ENCODE measurements at places on chromosomes 4 and X. TPM values are rescaled to one million over a fixed set of nuclear protein-coding genes. Genes with fewer than 3 reads are reported as not detected.
A peak's percentile ranks its signal among the peaks of the same experiment; 100 is the strongest.

The DCX gene
- not detected for total RNA-seq

The CT45A2 gene
- total RNA-seq = not detected

The FGFBP1 gene
- not detected for total RNA-seq

The UGT8 gene
- total RNA-seq = 0.11 TPM

The USP27X gene
- 3.2 TPM for total RNA-seq

The FGF2 gene
- not detected for total RNA-seq

The GAGE2A gene
- not detected for total RNA-seq

The PCDH11X gene
- not detected for total RNA-seq

DNA sequence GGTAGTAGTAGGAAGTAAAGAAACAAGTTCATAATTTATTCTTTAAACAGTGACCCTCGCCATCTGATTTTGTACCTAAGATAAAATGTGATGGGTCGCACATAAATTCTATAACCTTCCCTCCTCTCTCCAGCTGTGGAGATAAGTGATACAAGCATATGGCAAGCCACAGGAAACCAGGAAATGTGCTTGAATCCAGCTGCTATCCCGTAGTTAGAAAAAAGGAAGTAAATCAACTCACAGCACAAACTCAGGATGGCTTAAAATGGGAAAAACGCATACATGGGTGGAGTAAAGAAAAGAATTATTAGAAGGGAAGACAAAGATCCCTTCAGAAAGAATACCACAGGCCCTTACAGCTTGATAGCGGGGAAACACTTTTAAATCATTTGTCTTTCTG, 78.2 kb downstream of the ZNF827 start:
- H3K4me1 ChIP-seq = no peaks in the 10 kb centered on the region
- no peak overlapping the region for H3K4me3 ChIP-seq
- no peaks in the 10 kb centered on the region for H3K27me3 ChIP-seq

DNA sequence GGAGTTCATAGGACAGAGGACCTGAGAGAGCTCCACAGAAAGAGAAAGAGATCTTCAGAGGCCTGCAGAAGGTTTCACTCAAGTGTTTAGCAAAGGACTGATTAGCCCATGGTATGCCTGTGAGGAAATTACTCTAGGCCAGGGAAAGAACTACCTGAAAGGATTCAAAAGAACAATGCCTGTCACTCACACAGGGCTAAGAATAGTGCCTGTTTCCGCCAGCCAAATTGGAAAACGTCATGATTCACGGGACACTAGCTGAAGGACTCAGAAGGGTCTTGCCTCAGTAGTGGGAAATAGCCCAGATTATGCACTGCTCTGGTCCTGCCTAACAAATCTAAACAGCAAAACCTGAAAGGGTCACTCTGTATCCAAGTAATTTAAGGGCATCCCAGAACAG, 21.1 kb downstream of the SYTL4 start:
- no peak overlapping the region for H3K27ac ChIP-seq
- H3K4me1 ChIP-seq = no peaks in the 10 kb centered on the region
- H3K27me3 ChIP-seq = peaks cover 6% of the 10 kb centered on the region
- DNase-seq = no peak

DNA sequence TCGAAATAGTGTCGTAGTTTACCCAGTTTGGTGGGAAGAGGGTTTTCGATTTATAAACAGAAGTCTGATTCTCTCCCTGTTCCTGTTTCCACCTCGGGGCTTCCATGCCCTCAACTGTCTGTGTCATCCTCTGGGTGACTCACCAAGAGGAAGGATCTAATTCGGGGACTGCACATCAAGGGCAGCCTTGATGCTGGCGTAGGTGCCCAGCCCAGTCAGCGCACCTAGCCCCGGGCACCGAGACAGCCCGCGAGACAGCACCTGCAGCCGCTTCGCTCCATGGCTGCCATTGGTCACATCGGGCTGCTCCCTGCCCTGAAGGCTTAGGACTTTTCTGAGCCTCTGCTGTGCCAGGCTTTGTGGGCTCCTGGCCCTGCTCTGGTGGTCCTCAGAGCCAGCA, 7.7 kb downstream of the ABCD1 start:
- peaks cover 12% of the 10 kb centered on the region for H3K36me3 ChIP-seq
- H3K4me3 ChIP-seq = no peak overlapping the region
- H3K27me3 ChIP-seq = no peaks in the 10 kb centered on the region
- peak; percentile 54 for DNase-seq
- H3K4me1 ChIP-seq = peaks cover 19% of the 10 kb centered on the region
- H3K27ac ChIP-seq = no peak overlapping the region

DNA sequence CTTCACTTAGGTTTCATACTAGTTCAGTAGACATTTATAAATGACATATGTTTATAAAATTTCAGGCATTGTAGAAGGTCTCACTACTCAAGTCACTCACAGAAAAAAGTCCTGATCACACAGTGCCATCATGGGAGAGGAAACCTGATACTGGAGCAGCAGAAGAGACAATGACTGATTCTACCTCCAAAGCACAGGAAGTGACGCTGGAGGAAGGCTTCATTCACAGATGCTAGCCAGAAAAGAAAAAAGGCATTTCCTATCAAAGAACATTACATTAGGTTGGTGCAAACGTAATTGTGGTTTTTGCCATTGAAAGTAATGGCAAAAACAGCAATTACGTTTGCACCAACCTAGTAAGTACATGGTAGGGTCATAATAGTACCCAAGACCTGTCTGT, 79.5 kb downstream of the RASGEF1B start:
- H3K4me3 ChIP-seq = no peak overlapping the region

DNA sequence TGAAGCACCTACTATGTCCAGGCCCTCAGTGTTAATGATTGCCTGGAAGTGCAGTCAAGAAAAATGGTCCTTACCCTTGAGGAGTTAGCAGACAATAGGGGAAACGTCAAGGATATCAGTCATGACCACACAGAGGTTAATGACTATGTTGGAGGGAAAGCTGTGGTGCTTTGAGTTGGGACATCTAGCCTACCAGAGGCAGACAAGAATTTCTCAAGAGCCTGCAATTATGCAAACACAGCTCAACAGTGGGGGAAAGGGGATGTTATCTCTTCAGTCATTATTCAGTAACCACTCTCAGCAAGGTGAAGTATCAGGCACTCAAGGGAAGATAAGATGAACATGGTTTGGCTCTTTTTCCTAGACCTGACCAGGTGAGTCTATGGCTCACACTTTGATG, 7.0 kb upstream of the FGFBP1 start:
- DNase-seq = no peak
- H3K27ac ChIP-seq = no peak overlapping the region
- H3K36me3 ChIP-seq = no peaks in the 10 kb centered on the region
- no peaks in the 10 kb centered on the region for H3K4me1 ChIP-seq

DNA sequence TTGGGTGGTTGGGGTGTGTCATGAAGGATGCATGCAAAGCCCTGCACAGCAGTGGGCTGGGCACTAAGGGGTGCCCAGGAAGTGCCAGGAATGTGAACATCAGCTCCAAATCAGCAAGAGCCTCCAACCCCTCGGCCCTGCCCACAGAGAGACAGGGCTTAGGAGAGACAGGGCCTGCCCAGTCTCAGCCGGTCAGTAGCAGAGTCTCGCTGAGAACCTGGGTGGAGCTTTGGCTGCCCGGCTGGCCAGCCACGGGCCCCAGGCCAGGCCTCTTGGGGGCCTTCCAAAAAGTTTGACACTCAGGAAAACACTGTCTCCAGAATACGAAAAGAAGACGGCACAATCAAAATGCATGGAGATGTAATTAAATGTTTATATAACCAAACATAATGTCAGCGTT, 4.3 kb upstream of the MXD4 start:
- peaks cover 2% of the 10 kb centered on the region for H3K36me3 ChIP-seq
- H3K4me1 ChIP-seq = peaks cover 14% of the 10 kb centered on the region
- no peak overlapping the region for H3K27ac ChIP-seq
- H3K4me3 ChIP-seq = no peak overlapping the region
- no peaks in the 10 kb centered on the region for H3K27me3 ChIP-seq

DNA sequence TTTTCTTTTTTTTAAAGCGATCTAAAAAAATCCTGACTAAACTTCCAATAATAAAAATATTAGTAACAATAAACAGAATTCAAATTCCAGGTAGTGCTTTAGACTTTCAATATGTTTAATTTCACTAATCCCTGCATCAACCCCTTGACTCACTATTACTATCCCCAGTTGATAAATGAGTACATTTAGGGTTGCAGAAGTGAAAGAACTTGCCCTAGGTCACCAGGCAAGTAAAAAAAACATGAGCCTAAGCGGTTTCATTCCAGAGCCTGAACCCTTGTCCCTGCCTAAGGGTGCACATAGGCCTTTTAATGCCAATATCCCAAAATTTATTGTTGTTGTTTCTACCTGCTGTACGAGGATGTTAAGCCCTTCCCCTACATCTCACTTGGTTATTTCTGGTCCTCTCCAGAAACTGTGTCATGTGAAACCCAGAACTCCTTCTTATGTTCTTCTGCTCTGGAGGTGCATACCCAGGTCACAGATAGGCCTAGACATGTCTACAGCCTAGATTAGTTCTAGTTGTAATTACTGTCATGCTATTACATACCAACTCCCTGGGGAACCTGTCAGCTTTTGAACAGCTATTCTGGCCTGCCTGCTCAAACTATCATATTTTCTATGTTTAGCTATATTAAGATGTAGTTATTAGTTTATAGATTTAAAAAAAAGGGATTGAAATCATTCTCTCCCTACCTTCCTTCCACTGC, 244.5 kb upstream of the PITX2 start:
- no peaks in the 10 kb centered on the region for H3K36me3 ChIP-seq
- H3K27me3 ChIP-seq = no peaks in the 10 kb centered on the region
- no peak for DNase-seq
- no peaks in the 10 kb centered on the region for H3K4me1 ChIP-seq
- no peak overlapping the region for H3K4me3 ChIP-seq

- no peak overlapping the region for H3K4me3 ChIP-seq
- DNase-seq = no peak
- no peak overlapping the region for H3K27ac ChIP-seq
Measured at GRCh38 chrX:72526534-72527508, 45.8 kb downstream of the HDAC8 start.

GRCh38 chrX:28668957-28669356, 81.7 kb downstream of the IL1RAPL1 start:
- no peak overlapping the region for H3K27ac ChIP-seq
- H3K27me3 ChIP-seq = no peaks in the 10 kb centered on the region
- no peaks in the 10 kb centered on the region for H3K36me3 ChIP-seq
- H3K4me3 ChIP-seq = no peak overlapping the region

DNA sequence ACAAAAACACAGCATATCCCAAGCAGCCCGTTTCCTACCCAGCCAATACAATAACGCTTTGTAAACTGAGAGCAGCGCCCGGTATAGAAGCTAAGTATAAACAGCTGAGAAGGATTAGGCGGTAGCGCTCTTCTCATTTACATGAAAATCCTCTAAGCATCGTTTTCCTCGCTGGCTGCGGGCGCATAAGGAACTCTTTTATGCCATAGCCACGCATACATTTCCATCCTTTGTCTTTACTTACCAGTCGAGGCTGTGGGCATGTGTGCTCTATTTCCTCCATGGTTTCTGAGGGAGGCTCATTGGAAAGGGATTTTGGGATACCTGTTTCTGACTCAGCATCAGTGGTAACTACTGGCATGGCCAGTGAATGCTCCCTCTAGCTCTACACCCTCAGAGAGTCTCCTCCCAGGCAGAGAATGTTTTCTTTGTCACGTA, 383 bp downstream of the PCYT1B start:
- no peak for DNase-seq
- no peak overlapping the region for H3K27ac ChIP-seq
- H3K4me1 ChIP-seq = peaks cover 13% of the 10 kb centered on the region
- H3K4me3 ChIP-seq = peak overlapping the region; percentile 34
- peaks cover 3% of the 10 kb centered on the region for H3K27me3 ChIP-seq

DNA sequence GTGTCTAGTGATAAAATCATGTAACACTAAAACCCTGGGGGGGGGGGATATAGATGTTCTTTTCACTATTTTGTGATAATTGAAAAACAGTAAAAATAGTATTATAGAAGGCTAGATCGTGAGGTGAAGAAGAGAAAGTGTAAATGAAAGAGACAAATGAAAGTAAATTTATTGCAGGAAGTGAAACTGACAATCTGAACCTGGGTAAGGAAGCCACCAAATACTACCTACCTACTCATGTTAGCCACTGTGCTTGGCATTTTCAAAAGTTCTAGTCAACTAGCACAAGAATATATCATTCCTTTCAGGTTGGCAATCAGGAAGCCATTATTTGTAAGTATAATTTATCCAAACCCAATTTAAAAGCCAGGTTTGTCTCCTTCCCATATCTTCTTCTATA, 1366.1 kb downstream of the FAM133A start:
- no peaks in the 10 kb centered on the region for H3K27me3 ChIP-seq
- H3K36me3 ChIP-seq = no peaks in the 10 kb centered on the region
- no peak overlapping the region for H3K27ac ChIP-seq
- no peak for DNase-seq
- no peaks in the 10 kb centered on the region for H3K4me1 ChIP-seq

- peaks cover 62% of the 10 kb centered on the region for H3K4me1 ChIP-seq
- no peak overlapping the region for H3K4me3 ChIP-seq
- no peaks in the 10 kb centered on the region for H3K27me3 ChIP-seq
- H3K36me3 ChIP-seq = no peaks in the 10 kb centered on the region
Measured at GRCh38 chrX:71098302-71098701, 2.7 kb downstream of the FOXO4 start.

DNA sequence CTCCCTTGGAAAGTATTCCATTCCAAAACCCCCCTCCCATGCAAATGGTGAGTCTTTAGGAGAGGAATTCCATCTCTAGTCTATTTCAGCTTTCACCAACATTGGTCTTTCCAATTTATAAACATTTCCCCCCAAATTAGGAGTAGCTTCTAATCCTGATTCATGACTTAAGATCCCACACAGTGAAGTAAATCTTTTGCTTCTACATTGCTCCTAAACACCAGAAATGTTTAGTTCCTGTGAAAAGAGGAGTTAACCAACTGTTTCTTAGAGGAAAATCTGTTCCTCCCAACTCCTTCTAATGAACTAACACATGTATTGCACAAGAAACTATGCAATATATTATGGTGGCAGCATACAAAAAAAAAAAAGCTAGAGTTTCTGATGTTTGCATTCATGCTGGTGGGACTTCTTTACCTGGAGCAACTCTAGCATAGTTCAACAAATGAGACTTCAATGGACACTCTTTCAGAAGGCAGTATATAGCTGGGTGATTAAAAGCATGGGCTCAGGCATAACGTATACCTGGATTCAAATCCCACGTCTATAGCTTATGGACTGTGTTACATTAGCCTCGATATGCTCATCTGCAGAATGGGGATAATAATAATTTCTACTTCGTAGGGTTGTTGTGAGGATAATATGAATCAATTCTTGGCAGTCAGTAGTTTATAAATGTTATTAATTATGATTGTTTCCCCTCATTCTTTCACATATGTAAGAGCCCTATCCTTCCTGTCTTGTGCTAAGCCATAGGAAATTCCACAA, 131.6 kb upstream of the TMEM164 start:
- no peak for DNase-seq
- H3K27ac ChIP-seq = no peak overlapping the region
- no peaks in the 10 kb centered on the region for H3K4me1 ChIP-seq
- no peaks in the 10 kb centered on the region for H3K36me3 ChIP-seq
